CD8-positive, alpha-beta memory T cell (primary cell): ENCODE measurements at places on chromosomes 2 and 18.

GRCh38 chr18:42182728-42183700, 228.0 kb downstream of the PIK3C3 start:
- DNase-seq, result no peak

DNA sequence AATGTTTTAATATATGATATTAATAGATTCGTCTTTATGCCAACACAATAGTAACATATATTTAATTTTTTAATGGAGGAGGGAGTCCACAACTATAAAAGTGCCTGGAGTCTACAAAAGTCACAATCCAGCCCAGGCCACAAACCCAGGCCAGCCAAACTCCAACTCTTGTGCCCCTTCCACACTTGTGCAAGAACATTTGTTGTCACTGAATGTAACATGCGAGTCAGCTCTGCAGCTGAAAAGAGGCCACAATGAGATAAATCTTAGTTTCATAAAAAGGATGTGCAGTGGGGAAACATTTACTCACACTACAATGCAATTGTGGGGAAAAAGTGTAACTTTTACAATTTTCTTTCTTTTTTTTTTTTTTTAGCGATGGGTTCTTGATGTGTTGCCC, 110.8 kb downstream of the MCFD2 start:
- DNase-seq, result no peak

GRCh38 chr2:83587309-83587708, 871.8 kb downstream of the SUCLG1 start:
- no peak for DNase-seq

- DNase-seq, result peak; percentile 65
Measured at GRCh38 chr2:233353769-233354499, at the start of gene DGKD. Gene DGKD, plus strand, starts transcription at chr2:233354494. Its CDS starts 25 bp downstream, at chr2:233354519.

GRCh38 chr2:162524192-162524591, 180.3 kb downstream of the GCA start:
- DNase-seq, result no peak

DNA sequence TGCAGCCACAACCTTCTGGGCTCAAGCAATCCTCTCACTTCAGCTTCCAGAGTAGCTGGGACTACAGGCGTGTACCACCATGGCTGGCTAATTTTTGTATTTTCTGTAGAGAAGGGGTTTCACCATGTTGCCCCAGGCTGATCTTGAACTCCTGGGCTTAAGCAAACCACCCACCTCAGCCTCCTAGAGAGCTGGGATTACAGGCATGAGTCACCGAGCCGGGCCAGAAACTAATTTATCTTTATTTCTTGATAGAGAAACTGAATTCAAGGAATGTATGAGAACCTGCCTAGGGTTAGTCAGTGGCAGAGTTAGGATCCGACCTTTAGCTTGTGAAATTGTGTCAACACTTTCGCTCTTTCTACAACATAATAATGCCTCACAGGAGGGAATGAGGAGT, 19.3 kb upstream of the ITGAV start:
- DNase-seq, result no peak

GRCh38 chr18:31891566-31891965, 51.4 kb downstream of the TRAPPC8 start:
- DNase-seq, result no peak

- DNase-seq, result peak; percentile 29
Measured at GRCh38 chr2:174682007-174682577, 82.2 kb downstream of the CHRNA1 start.

- no peak for DNase-seq
Measured at GRCh38 chr2:53182601-53183000, 585.0 kb upstream of the CHAC2 start.

- no peak for DNase-seq
Measured at GRCh38 chr18:73793386-73793785, 354.2 kb downstream of the FBXO15 start.

- DNase-seq, result no peak
Measured at GRCh38 chr18:34871435-34871834, 161.3 kb downstream of the DTNA start.

DNA sequence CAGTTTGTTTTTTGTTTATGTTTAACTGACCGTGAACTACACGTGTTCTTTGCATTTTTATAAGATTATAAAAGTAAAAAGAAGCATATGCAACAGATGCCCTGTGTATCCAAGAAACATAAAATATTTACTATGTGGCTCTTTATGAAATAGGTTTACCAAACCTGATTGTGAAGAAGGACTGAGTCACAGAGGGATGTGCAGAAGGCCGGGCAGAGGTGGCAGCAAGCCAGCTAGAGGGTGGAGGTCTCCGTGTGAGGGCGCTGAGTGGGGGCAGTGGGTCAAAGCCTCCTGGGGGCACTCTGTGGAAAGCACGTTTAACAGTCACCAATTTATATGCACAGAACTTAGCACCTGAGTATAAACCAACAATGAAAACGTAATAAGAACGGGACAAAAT, 97.2 kb downstream of the TMEM18 start:
- DNase-seq, result no peak
